ENCODE measurements at places on chromosomes 1 and 21.

DNA sequence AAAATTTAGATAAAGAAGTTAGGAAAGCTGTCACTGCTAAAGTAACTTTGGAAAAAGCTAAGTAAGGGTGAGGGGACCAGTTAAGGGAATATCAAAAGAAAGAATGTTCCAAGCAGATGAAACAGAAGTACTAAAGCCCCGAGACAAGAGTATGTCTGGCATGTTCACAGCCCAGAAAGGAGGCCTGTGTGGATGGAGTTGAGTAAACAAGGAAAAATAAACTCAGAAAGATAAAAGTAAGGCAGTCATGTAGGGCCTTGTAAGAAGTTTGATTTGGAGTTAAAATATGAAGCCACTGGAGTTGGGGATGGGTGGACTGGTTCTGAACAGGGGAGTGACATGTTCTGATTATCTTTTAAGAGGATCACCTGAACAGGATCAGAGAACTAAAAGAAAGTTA, 177.9 kb downstream of the CDC42BPA start:
- DNase-seq: no peak

GRCh38 chr1:186494832-186495271, 33.9 kb upstream of the PDC start:
- DNase-seq: no peak

DNA sequence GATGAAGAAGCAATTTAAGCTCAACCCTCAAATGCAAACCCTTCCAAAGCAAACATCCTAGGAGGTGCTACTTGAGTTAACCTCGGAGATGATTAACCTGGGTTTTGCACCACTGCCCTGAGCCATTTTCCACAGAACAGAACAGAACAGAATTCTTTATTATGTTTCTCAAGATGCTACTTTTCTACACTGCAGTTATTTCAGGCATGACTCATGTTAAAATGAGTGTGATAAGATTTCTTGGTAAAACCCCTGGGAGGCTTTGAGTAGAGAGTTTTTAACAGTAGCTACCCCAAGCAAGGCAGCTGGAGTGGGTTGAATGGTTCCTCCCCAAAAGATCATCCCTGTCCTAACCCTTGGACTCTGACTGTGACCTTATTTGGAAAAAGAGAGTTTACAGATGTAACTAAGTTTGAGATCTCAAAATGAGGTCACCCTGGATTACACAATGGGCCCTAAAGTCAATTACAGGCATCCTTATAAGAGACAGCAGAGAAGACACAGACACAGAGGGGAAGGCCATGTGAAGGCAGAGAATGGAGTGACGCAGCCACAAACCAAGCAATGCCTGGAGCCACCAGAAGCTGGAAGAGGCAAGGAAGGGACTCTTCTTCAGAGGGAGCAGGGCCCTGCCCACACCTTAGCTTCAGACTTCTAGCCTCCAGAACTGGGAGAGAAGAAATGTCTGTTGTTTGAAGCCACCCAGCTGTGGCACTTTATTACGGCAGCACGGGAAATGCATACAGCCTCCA, 153.4 kb downstream of the ETS2 start:
- DNase-seq: no peak

DNA sequence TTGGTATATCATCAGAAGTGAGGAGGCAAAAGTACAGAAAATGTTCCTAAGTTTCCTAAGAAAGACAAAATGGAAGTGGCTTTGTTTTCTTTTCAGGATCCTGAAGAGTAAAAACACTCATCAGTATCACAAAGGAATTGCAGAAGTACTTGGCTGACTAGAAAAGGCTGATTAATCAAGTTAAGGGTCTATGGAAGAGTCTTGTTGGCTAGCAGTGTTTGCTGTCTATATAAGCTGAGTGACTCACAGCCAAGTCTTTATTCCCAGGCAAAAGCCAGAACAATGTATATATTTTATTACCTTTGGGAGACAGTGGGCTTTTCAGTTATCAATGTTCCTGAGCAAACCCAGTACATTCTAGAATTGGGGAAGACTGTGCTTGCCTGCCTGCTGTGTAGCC, 777.0 kb downstream of the PLA2G4A start:
- no peak for DNase-seq

GRCh38 chr1:77550135-77550534, 132.3 kb downstream of the ZZZ3 start:
- no peak for DNase-seq

GRCh38 chr1:186374303-186375151, 526 bp downstream of the TPR start:
- no peak for DNase-seq

GRCh38 chr1:158951956-158952355, 20.6 kb downstream of the PYHIN1 start:
- DNase-seq: no peak

DNA sequence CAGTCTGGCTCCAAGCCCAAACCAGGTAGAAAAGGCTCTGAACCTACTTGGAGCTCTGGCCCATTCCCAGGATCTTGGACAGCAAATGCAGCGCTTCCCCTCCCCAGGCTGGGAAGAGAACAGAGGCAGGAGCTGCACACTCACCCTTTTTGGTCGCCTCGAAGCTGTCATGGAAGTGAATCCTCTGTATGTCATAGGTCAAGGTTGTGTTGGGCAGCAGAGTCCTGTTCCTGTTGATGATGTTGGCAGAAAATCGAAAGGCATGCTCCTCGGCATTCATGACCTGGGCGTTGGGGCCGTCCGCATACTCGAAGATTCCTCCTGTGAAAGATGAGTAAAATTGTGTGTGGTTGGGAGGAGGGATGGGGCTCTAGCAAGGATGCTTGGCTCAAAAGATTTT, 143.5 kb downstream of the GRIK3 start:
- DNase-seq: no peak

- DNase-seq: no peak
These were observed 199.4 kb upstream of the HMCN1 start for GRCh38 chr1:185534801-185535200.

GRCh38 chr1:245298781-245299180, 144.0 kb downstream of the KIF26B start:
- no peak for DNase-seq

GRCh38 chr1:8395433-8395866, 77.5 kb downstream of the SLC45A1 start:
- DNase-seq: no peak

GRCh38 chr21:34822168-34822567, 153.4 kb downstream of the CLIC6 start:
- no peak for DNase-seq

GRCh38 chr1:210822932-210823331, 311.0 kb downstream of the KCNH1 start:
- DNase-seq: no peak

Measured in NCI-H1417 treated with DMSO at 0.1 percent for 48 hours (cell line).